ENCODE measurements at places on chromosomes 6 and 20. TPM values are rescaled to one million over a fixed set of nuclear protein-coding genes. Genes with fewer than 3 reads are reported as not detected.

DNA sequence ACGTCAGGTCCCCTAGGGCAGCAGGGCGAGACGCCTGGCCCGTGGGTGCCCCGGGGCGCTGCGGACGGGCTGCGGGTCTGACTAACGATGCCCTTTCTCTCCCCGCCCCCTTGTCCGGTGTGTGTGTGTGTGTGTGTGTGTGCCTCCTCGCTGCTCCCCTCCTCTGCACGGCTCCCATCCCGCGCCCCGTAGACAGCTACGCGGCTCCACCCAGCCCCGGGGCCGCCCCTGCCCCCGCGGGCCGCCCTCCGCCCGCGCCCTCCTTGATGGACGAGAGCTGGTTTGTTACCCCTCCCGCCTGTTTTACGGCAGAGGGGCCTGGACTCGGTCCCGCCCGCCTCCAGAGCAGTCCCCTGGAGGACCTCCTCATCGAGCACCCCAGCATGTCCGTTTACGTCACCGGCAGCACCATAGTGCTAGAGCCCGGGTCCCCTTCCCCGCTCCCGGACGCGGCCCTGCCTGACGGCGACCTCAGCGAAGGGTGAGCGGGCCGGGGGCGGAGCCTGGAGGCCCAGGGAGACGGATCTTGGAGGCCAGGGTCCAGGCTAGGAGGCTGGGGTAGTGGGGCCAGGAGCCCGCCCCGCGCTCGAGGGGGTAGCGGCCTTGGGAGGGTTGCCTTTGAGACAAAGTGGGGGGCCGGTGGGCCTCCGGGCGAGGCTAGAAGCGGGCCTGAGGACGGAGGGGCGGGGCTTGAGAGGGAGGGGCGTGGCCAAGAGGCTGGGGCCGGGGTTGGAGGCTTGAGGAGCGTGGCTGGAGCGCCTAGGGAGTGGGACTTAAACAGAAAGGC is 5.1 kb downstream of the TP53INP2 start:
- DNase-seq: no peak

GRCh38 chr6:25735261-25735660 is 19.3 kb upstream of the SLC17A4 start:
- no peak for DNase-seq

- DNase-seq: no peak
These were observed 16.7 kb upstream of the MAK start for GRCh38 chr6:10854922-10855632.

- DNase-seq: no peak
These were observed 9.1 kb downstream of the MTRF1L start for GRCh38 chr6:152993431-152993830.

DNA sequence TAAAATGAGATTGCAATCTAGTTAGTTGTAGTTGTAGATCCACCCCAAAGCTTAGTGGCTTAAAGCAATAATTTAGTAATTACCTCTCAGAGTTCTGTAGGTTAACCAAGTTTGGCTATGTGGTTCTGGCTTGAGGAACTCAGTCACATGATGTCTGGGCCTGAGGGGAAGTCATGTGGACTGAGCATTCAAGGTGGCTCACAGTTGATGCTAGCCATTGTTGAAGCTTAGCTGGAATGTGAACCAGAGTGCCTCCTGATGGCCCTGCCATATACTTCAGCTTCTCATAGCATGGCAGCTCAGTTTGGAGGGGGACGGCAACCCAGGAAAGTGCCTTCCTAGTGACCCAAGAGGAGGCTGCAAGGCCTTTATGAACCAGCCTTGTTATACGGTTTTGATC is 263.2 kb upstream of the RNF217 start:
- no peak for DNase-seq

- DNase-seq: peak; percentile 13
These were observed 184.1 kb upstream of the GMDS start for GRCh38 chr6:2429460-2429859.

GRCh38 chr6:153392156-153392555 is 261.1 kb upstream of the RGS17 start:
- no peak for DNase-seq

- DNase-seq: no peak
These were observed 936 bp upstream of the TMX4 start for GRCh38 chr20:8020314-8021079.

- DNase-seq: no peak
These were observed 201.9 kb downstream of the MOXD1 start for GRCh38 chr6:132199343-132199742.

DNA sequence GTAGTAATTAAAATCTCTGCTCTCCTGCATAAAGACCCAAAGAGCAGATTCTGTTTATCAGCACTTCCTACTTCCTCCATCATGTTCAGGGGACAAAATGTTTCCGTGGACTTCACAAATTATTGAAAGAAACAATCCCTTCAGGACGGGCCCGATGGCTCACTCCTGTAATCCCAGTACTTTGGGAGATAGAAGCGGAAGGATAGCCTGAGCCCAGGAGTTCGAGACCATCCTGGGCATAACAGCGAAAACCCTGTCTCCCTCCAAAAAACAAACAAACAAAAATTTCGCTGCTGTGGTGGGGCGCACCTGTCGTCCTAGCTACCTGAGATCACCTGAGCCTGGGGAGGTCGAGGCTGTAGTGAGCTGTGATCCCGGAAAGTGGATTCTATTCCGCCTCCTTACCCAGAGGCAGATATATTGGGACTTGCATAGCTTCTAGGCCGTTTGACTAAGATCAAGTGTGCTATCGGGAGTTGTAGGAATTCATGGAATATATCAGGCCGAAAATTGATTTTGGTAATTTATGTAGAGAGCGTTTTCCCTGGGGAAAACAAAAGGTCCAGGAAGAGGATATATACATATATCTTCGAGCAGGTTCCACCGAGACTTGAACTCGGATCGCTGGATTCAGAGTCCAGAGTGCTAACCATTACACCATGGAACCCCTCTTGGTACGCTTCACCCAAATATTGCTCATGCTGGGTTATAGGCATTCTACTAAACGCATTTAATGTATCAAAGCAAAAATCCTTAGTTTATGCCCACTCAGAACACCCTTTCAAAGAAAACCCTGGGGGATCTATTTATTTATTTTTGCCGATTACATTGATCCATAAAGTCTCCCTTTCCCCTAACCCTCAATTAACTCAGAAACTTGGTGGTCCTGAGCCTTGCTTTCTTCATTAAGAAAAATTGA is 74.5 kb upstream of the ZNF184 start:
- peak; percentile 20 for DNase-seq

GRCh38 chr6:115782612-115783011 is 278.1 kb downstream of the FRK start:
- no peak for DNase-seq

DNA sequence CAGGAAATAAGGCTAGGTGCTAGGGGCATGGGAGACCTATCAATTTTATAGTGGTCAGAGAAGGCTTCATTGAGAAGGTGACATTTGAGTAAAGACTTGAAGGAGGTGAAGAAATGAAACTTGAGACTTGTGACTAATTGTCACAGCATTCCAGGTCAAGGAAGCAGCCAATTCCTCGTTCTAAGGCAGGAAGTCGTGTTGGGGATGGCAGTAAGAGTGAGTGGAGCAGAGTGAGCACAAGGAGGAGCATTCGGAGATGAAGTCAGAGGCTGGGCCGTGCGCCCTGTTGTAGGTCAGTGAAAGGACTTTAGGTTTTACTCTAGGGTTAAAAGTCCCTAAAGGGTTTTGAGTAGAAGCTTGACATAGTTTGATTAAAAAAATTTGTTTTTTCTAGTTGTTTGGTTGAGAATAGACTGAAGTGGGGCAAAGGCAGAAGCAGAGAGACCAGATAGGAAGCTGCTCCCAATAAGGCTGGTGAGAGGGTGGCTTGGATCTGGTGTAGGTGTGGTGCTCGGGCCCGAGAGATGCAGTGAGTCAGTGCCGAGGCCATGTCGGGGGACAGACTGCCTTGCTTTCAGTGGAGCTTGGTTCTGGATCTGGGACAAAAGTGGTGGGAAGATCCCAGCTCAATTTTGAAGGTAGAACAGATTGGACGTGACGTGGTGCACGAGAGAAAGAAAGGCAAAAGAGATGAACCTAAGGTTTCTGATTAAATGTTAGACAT is 2.6 kb upstream of the RSPH3 start:
- DNase-seq: no peak

GRCh38 chr20:10939331-10939941 is 265.6 kb upstream of the JAG1 start:
- DNase-seq: no peak

- DNase-seq: no peak
These were observed 19.3 kb downstream of the RIPOR2 start for GRCh38 chr6:24916496-24916895.

GRCh38 chr6:137737836-137738596 is 129.0 kb upstream of the TNFAIP3 start:
- no peak for DNase-seq

GRCh38 chr6:47403801-47404200 is 73.8 kb upstream of the CD2AP start:
- no peak for DNase-seq

DNA sequence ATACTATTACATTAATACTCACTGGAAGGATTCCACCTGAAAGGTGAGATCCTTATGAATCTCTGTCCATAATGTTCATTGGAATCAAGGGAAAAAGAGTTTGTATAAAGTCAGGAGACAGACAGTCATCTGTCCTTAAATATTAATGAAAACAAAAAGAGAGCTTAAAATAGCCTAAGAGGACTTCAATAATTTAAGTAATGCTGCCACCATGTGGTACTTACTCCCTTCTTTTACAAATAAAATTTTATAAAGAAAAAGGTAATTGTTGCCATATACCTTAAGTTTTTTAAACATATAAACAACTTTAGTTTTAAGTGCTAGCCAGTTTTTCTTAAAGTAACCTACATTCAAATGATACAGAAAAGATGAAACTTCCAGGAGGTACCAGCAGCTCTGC is 5.1 kb downstream of the BLOC1S5 start:
- no peak for DNase-seq

- DNase-seq: no peak
These were observed 191.0 kb upstream of the SNX9 start for GRCh38 chr6:157631838-157632614.

Gene IL20RA
- 0.09 TPM for polyA plus RNA-seq

Gene IFNGR1
- 28.4 TPM for polyA plus RNA-seq

Gene MYL9
- polyA plus RNA-seq: 380 TPM

Gene ZSCAN16
- polyA plus RNA-seq: 3.2 TPM

Gene HLA-DRA
- polyA plus RNA-seq: not detected

Gene LY86
- not detected for polyA plus RNA-seq

Gene AVP
- not detected for polyA plus RNA-seq

Gene ADGB
- not detected for polyA plus RNA-seq
